ENCODE measurements at places on chromosomes 11 and 22.

- DNase-seq: no peak
Measured at GRCh38 chr11:38510041-38510440, 1912.0 kb upstream of the RAG2 start.

DNA sequence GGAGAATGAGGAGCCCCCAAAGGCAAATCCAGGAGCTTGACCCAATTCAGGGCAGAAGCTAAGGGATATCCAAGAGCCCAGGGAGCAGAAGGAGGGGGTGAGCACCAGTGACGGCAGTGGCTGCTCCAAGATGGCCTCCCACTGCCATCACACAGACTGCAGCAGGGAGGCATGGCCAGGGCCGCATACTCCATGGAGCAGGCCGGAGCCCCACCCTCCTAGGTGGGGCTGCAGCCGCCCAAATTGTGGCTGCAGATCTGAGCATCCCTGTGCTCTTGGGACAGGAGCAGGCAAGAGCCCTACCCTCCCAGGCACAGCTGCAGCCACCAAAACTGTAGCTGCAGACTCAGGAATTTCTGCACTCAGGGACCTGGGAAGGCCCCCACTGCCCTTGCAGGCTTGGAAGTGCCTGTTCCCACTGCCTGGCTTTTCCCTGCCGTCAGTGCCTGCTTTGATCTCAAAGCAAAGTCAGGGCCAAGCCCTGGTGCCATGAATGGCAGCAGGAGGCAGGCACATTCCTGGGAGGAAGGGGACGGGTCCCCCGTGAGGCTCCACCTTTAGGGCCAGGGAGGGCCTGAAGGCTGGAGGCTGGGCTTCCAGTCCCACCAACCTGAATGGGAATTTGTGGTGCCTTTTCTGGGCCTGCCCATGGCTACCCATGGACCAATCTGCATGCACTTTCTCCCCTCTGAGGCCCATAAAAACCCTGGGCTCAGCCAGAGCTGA, 10.3 kb upstream of the WNT7B start:
- no peak for DNase-seq

GRCh38 chr11:3130269-3131071, 34.6 kb downstream of the OSBPL5 start:
- no peak for DNase-seq

- DNase-seq: peak; percentile 77
Measured at GRCh38 chr11:118939953-118940598, 14.3 kb upstream of the BCL9L start.

DNA sequence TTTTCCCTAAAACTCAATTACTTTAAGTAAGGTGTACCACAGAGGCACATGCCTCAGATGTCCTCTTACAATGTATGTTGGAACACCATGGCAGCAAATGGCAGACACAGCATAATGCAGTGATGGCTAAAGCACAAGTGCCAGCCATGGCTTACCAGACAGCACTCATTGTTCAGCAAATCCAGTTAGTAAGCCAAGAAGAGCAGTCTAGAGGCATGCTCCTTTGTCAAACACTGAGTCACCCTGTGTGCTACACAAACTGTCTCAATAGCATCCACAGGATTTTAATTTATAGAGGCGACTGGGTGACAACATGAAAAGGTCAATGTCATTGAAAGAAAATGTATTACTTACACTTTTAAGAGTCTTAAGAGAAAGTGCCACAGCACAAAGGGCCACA, 140.6 kb downstream of the KCNA4 start:
- no peak for DNase-seq

GRCh38 chr11:85595285-85595884, 31.8 kb downstream of the DLG2 start:
- DNase-seq: peak; percentile 49

DNA sequence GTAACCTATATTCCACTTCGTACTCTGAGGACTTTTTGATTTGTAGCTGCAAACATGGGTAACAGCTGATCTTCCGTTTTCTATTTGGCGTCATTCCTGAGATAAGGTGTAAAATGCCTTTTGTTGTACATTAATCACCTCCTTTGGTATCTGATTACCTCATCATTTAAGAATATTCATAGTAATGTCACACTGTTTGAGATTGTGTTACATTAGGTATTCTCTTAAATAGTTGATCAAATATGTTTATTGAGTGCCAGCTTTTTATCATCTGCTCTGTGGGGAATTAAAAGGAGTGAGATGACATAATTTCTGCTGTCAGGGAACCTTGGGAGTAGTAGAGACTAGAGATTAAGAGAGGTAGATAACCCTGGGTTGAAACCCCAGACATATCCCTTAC, 5.9 kb downstream of the NCAM1 start:
- no peak for DNase-seq

DNA sequence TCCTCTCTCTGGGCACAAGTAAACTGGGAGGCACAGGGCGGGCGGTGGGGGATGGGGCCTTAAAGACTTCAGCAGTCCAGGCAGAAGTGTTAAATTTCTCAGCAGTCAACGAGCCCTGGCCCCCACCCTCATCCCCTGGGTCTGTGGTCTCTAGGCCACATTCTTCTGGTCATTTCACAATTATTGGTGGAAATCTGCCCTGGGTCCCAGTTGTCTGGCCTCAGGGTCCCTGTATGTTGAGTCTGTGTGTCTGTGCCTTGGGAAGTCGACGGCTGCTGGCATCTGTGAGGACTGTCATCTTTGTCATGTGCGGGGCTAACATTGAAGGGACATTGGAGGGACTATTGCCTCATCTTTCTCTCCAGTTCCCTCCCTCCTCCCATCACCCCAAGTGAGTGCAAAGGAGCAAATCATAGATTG, 1.7 kb downstream of the TSPAN18 start:
- DNase-seq: no peak

DNA sequence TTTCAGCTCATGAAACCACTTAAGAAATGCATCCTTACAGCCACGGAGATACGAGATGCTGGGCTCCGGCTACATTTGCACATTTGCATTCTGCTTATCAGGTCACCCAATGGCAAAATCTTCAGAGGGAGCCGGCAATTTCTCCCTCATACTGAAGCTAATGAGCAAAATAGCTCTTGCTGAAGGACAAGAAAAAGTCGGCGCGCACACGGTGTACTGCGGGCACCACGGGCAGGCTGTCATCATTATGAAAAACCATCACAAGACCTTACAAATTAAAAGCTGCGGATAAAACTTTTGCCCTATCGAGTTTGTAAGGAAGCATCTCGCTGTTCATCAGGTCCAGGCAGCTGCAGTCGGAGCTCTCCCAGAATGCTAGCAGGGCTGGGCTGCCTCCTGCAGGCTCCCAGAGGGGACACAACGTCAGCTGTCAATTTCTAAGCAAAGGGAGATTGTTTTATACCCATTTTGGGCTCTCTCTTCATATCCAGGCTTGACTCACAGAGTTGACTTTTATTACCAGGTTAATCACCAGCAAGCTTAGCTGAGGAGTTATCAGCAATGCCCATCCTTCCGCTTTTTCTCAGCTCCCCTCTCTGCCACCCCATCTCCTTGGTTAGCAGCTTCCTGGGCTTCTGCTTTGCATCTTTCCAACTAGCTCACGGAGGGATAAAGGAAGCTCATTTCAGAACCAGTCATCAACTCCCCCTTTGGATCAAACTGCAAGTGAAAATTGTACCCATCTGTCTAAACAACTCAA, 375.1 kb downstream of the OPCML start:
- DNase-seq: no peak

- no peak for DNase-seq
Measured at GRCh38 chr11:123381817-123382554, 48.1 kb upstream of the GRAMD1B start.

DNA sequence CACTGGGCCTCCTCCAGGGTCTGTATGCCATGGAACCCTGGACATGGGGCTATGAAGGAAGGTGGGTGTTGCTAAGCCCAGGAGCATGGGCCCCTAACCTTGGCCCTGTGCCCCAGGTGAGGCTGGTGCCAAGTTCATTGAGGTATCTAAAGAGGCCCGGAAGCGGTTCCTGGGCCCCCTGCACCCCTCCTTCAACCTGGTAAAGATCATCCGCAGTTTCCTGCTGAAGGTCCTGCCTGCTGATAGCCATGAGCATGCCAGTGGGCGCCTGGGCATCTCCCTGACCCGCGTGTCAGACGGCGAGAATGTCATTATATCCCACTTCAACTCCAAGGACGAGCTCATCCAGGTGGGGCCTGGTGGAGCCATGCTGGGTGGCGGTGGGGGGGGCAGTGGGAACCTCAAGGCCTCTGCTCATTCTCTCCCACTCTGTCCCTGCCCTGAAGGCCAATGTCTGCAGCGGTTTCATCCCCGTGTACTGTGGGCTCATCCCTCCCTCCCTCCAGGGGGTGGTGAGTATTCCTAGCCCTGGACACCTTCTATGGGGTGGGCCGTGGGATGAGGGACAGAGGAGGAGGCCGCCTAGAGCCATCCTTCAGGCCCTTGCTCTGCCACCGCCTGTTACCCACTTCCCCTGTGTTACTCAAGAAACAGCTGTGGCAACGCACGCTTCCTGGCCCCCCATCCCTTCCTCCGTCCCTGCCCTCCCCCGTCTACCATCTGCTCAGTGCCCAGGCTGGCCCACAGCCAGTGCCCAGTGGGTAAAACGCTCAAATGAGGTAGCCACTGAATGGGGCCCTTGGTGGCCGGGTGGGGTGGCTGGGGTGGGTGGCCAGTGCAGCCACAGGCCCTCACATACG, 3.0 kb downstream of the PNPLA2 start:
- DNase-seq: peak; percentile 87

- DNase-seq: no peak
Measured at GRCh38 chr11:965206-965775, 39.6 kb downstream of the AP2A2 start.

- DNase-seq: no peak
Measured at GRCh38 chr22:49546811-49547585, 280.7 kb downstream of the BRD1 start.

DNA sequence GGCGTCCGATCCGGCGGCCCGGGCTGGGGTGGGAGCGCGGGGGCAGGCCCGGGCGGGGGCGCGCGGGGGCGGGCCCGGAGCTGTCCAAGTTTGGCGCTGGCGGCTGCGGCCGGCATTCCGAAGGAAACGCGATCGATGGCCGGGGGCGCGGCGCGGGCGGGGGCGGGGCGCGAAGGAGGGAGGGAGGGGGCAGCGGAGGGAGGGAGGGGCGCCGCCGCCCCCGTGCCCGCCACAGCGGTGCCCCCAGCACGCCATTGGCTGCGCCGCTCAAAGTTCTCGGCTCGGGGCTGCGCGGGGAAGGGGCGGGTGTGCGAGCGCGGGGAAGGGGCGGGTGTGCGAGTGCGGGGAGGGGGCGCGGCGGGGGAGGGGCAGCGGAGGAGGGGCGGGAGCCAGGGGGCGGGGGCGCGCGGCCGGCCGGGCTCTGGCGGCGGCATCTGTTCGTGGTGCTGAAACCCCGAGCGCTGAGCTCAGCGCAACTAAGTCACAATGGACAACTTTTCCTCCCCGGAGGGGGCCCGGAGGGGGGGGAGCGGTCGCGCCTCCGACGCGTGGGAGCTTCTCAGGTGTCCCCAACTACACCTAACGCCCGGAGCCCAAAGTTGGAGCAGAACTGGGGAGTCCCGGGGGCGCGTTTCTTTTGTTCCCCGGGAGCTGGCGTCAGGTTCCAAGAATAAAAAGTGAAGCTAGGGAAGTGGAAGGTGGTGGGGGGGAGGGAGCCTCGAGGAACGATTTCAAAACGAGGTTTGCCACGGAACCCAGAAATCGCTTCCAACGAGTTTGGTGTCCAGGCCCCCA, 2.2 kb downstream of the PHF21B start:
- no peak for DNase-seq

- no peak for DNase-seq
Measured at GRCh38 chr11:57414612-57415212, 12.2 kb downstream of the SLC43A3 start.

DNA sequence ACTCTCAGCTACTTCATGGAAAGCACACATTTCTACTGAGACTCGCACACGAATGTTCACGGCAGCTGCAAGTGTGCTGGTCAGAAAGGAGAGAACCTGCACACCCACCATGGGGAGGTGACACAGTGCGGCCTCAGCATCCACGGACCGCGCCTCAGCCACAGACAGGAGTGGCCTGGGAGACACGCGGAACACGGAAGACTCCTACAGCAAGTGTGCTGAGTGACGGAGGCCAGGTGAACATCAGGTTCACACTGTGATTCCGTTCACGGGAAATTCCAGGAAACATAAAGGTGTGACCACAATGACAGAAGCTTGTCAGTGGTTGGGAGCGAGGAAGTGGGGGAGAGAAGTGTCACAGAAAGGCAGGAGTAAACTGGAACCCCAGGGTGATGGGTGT, 13.3 kb upstream of the MOB2 start:
- DNase-seq: no peak

DNA sequence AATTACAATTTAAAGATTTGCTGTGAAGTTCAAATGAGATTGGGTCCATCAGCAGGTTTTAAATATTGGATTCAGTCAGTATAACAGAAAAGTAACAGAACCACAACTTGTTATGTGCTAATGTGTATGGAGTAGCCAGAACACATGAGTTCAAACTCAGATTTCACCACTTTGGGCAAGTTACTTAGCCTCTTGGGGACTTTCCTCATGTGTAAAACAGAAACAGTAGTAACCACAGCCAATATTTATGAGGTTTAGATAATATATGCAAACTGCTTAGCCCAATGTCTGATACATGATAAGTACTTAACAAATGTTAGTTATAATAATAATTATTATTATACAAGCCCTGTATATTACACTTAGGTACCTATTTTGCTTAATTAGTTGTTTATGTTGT, 21.8 kb upstream of the SLC5A12 start:
- DNase-seq: no peak

DNA sequence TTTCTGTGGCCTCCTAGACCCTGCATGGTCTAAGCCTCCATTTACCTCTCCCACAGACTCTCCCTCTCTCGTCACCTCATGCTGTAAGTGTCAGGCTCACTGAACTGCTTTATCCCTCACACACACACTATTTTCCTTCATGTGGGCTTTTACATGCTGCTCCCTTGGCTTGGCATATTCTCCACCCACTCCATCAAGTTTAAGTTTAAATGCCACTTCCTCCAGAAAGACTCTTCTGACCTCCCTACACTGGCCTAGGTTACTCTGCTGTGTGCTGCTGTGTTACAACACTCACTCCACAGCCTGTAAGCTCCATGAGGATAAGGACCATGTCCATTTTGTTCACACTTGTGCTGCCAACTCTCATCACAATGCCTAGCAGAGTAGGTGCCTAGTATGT, 2.5 kb downstream of the DCHS1 start:
- no peak for DNase-seq

GRCh38 chr11:55726715-55727324, 46.4 kb upstream of the OR5D13 start:
- DNase-seq: no peak
